ENCODE measurements at places on chromosomes 13 and 19.

DNA sequence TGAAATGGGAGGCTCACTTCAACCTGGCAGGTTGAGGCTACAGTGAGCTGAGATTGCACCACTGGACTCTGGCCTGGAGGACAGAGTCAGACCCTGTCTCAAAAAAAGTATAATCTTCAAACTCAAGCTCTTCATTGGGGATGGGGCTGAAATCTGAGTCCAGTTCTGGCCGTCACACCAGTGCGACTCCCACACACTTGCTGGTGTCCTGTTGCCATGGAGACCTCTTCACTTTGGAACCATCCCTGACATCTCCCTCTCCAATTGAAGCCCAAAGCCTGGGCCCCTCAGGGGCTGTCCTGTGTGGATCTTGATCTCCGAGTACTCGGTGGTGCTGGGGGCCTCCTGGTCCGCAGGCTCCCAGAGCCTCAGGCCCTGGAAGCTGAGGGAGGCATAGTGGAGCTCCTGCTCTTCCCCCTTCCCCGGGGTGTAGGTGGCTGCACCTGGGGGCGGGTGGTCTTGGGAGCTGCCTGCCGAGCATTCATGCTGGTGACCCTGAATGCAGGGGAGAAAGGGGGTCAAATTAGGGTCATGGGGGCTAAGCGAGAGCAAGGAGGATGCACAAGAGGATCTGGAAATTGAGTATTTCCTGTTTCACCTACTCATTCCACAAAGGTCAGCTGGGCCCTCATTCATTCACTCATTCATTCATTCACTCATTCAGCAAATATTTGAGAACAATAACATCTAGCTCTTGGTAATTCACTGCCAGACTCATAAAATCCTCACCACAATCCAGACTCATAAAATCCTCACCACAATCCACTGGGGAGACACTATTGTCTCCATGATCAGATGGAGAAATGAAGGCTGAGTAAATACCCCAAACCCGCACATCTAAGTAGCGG, 11.0 kb downstream of the SIGLEC11 start:
- DNase-seq: no peak

GRCh38 chr13:21076253-21076652, 14.9 kb upstream of the LATS2 start:
- DNase-seq: no peak

GRCh38 chr19:5470264-5470671, 15.1 kb downstream of the ZNRF4 start:
- DNase-seq: no peak

GRCh38 chr13:86932776-86933334, 738.3 kb upstream of the SLITRK5 start:
- no peak for DNase-seq

DNA sequence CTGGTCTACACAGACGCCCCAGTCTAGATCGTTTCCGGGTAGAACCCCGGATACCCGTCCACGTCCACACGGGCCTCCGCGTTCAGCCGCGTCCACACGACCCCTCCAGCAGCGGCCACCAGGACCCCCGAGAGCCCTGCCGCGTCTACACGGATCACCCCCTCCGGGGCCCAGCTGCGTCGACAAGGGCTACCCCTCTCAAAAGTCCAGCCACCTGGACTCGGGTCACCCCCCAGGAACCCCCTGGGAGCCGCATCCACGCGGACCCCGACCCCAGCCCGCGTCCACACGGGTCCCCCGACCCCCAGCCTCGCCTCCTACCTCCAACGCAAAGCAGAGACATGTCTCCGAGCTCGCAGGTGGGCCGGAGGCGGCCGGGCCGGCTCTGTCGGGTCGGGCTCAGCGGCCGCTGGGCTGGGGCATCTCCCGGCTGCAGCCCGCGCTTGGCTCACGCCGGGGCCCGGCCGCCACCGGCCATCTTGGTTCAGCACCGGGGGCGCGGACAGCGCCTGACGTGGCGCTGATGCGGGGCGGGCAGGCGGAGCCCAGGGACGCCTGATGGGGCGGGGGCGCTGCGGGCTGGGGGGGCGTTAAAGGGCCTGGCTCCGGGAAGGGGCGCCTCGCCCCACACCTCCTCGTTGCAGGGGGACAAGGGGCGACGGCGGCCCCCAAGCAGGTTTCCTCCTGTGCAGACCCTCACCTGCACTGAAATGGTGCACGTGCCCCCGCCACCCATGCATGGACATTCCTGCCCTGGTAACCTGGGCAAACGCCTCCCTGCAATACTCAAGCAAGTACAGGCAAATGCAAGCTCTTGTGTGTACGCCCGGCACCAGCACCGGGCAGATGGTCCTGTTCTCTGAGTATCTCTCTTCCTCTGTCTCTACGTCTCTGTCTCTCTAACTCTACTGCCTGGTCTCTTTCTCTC, at the start of gene UNC13A:
TSS of gene UNC13A (minus strand) at position 498 of the 928 bp plus-strand sequence. CDS start at position 343, 155 bp downstream.
- no peak for DNase-seq

- DNase-seq: no peak
Observed at GRCh38 chr13:30675717-30676116, 58.0 kb downstream of the USPL1 start.

DNA sequence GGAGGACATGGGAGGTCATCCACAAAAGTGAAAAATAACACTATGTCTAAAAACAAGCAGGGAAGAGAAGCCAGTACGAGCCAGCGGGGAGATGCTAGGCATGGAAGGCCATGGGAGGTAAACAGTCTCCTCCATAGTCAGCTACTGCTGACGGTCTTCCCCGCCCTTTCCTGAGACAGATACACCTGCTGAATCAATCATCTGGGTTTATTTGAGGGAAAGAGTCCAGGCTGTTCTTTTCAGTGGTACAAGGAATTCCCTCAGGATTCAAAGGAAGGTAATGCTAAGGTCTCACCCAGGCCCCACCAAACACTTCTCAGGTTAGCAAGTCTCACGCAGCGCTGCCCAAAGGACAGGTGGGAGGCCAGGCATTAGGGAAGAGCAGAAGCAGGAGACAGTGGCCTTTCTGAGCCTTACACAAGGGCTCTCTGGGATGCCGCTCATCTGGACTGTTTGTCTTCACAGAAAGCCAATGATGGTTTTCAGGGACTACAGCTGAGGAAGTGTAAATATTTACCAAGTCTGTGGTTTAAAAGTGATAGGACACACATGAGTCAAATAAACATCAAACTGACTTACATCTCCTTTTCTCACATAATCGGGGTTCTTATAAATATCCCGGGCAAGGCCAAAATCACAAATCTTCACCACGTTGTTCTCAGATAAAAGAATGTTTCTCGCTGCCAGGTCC, 173.9 kb downstream of the FLT1 start:
- no peak for DNase-seq

DNA sequence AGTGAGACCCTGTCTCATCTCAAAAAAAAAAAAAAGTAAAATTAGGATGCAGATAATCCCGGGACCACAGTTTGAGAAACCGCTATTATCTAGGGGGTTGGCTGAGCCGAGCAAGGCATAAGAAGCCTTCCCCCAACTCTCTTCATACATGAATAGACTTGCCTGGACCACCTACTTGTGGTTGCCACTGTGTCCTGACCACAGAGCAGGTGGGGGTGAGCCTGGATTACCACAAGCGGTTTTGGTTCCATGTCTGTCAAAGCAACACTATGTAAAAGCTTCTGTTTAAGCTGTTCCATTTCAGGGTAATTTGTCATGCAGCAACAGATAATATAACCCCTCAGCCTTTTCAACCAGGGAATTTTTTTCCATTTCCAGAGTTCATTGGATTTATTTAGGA, 3.3 kb upstream of the NAPA start:
- no peak for DNase-seq

DNA sequence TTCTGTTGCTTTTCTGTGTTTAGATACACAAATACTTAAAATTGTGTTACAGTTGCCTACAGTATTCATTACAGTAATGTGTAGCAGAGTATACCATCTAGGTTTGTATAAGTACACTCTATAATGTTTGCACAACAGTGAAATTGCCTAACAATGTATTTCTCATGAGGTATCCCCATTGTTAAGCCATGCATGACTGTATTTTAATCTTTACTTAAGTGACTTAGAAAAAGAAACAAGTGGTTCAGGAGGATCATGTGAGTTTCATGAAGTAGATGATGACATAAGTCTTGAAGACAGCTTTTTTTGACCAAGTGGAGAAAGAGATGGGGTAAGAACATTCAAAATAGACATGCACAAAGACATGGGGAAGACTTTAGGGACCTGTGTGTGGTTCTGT, 8.4 kb upstream of the KCTD4 start:
- DNase-seq: no peak

DNA sequence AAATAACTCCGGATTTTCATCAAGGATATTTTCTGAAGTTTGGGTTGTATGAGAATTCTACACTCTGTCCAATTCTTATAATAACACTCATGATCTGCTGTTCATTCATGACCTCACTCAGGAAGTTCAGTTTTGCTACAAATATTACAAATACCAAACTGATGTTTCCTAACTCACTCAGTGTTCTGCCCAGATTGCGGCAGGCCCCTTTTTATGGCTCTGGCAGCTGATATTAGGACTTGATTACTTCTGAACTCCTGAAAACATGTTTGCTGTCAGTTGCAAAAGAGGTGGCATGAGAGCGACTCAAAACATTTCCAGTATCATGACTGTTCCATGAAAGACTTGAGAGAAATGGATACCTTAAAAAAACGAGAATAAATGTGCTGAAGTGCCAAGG, 188.0 kb downstream of the RGCC start:
- DNase-seq: no peak

- DNase-seq: no peak
Observed at GRCh38 chr19:31037286-31037980, 311.8 kb downstream of the TSHZ3 start.

DNA sequence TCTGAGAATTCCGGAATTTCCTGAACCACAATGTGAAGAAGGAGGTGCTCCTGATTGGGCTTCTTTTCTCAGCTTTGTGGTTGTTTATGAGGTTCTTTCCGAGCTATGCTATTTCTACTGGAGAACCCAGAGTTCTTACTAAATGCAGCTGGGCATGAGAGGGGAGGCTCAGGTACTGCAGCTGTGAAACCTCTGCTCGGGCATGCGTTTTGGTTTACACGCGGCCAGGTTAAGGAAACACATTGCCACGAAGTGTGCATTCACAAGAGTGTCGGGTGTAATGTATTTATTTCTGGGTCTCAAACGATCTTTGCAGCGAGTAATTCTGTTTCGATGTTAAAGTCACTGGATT, 661 bp upstream of the MIR17HG start:
- peak; percentile 40 for DNase-seq

GRCh38 chr19:55080121-55080967, 4.7 kb downstream of the EPS8L1 start:
- peak; percentile 43 for DNase-seq

GRCh38 chr13:79450110-79450509, 30.8 kb upstream of the NDFIP2 start:
- no peak for DNase-seq

- no peak for DNase-seq
Observed at GRCh38 chr13:49424011-49424560, 19.8 kb downstream of the CAB39L start.

DNA sequence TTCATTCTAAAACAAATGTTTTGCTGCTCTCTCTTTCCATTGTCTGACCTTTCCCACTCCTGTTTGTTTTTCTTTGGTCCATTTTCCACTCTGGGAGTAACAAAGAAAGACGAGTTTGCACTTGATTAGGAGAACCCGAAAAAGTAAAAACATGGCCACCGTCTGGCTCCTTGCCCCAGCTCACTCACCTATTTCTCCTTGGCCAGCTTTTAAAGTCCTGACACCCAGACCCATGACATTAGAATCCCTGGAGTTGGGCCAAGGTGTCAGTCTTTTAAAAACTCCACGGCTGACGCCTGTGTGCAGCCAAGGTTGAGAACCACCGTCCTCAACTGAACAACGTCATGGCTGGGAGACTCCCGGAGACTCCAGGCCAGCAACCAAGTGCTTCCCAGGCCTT, 63.6 kb upstream of the FLT1 start:
- DNase-seq: no peak

DNA sequence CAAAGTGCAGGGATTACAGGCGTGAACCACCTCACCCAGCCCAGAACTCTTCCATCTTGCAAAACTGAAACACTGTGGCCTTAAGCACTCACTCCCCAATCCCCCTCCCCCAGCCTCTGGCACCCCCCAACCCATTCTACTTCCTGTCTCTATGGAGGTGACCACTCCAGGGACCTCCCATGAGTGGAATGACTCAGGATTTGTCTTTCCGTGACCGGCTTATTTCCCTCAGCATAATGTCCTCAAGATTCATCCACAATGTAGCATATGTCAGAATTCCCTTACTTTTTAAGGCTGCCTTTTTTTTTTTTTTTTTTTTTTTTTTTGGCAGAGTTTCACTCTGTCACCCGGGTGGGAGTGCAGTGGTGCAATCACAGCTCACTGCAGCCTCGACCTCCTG, 3.6 kb upstream of the F2RL3 start:
- no peak for DNase-seq

DNA sequence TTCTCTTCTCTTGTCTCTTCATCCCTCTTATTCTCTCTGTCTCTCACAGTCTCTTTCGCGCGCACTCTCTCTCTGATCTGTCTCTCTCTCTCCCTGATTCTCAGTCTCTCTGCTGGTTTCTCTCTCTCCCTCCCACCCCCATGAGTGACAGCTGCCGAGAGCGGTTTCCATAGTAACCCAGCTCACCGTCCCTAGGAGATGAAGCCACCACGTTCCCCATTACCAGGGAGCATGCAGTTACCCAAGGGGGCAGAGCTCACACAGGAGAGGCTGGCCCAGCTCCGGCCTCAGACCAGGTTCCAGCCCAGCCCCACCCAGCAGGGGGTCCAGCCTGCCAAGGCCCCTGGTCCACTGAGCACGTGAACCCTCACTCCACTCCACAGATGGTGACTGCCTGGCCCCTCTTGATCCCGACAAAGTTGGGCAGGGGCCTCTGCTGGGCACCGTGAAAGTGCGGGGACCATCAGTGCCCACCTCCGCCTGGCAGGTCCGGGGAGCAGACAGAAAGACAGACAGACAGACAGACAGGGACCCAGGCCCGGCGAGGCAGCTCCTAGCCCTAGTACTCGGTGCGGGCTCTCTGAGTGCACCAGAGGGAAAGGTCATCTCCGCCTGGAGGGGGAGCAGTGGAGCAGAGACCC, 50.6 kb downstream of the CELF5 start:
- no peak for DNase-seq

DNA sequence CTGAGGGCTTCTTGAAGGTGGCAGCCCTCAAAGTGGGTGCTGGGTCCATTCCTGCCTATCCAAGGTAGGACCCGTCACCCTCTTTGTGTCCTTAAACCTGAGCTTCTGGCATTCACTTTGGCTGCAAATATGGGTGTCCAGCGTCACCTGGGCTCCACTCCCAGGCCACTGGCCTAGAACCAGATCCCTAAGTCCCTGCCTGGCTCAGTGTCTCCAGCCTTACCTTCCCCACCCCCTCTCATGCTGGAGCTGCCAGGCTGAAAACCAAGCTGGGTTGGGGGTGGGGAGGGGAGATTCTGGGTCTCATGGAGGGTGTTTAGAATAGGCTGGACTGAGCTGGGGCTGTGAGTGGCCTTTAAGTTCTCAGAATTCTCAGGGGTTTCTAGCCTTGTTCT, 12.4 kb downstream of the PDE4A start:
- no peak for DNase-seq

- DNase-seq: no peak
Observed at GRCh38 chr13:49218493-49219051, 1.6 kb upstream of the MLNR start.

GRCh38 chr13:75123428-75123827, 358.5 kb downstream of the TBC1D4 start:
- no peak for DNase-seq
